ENCODE measurements at places on chromosomes 3 and 15.

- DNase-seq: no peak
Measured at GRCh38 chr3:150240891-150241290, 167.2 kb upstream of the TSC22D2 start.

- DNase-seq: no peak
Measured at GRCh38 chr3:184804801-184805200, 7.2 kb upstream of the VPS8 start.

DNA sequence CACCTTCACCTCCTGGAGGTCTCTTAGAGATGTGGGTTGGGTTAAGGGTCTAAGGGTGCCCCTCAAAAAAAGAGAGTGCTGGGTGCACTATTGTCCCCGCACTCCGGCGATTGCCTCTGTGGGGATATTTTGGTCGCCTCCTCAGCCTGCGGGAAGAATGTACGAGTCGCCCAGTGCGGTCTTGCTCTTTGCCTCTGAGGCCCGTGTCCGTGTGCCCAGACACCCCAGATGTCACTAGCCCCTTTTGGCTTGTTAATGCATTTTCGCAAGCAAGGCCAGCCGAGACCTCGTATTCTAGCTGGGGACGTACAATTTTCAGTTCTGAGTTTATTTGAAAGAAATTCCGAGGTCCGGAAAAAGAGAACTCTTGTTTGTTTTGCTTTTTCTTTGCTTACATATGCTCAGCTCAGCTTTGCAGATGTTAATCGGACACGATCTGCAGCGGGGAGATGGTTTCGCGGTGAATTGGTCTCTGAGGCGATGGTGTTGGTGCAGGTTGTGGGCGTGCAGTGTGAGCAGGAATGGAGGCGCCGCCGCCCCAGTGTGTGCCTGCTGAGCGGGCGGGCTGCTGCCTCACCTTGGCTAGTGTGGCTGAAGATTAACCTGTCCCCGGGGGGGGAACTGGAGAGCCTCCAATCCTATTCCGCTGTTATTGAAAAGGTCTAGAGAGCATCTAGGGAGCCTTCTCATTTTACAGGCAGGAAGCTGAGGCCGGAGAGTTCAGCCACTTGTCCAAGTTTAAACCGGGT is 1.4 kb downstream of the ST6GAL1 start:
- DNase-seq: peak; percentile 67

GRCh38 chr15:91465696-91466095 is 365.6 kb downstream of the SV2B start:
- DNase-seq: no peak

DNA sequence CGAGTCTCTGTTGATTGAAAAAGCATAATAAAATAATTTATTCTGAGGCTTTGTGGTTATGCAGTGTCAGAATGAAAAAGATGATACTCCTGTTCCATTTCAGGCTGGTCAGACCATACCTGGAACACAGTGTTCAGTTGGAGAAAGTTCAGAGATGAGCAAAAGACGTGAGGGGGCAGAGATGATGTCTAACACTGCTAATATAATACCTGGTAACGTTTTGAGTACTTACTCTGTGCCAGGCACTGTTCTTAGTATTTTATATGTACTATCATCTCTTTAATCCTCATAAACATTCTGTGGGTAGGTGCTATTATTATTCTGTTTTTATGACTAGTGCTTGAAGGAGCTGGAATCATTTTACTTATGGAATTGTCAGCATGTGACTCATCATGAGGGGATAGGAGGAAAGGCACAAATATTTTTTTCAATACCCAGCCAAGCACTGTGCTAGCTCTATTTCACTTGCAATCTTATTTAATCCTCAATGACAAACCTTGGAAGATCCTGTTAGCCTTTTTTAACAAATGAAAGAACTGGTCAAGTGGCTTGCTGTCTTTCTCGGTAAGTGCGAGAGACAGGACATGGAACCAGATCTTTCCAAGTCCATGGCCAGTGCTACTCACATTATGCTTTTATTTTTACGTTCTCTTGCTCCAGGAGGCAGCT is 31.8 kb downstream of the IQGAP1 start:
- no peak for DNase-seq
